ENCODE measurements at places on chromosomes 4 and X. TPM values are rescaled to one million over a fixed set of nuclear protein-coding genes. Genes with fewer than 3 reads are reported as not detected.

DNA sequence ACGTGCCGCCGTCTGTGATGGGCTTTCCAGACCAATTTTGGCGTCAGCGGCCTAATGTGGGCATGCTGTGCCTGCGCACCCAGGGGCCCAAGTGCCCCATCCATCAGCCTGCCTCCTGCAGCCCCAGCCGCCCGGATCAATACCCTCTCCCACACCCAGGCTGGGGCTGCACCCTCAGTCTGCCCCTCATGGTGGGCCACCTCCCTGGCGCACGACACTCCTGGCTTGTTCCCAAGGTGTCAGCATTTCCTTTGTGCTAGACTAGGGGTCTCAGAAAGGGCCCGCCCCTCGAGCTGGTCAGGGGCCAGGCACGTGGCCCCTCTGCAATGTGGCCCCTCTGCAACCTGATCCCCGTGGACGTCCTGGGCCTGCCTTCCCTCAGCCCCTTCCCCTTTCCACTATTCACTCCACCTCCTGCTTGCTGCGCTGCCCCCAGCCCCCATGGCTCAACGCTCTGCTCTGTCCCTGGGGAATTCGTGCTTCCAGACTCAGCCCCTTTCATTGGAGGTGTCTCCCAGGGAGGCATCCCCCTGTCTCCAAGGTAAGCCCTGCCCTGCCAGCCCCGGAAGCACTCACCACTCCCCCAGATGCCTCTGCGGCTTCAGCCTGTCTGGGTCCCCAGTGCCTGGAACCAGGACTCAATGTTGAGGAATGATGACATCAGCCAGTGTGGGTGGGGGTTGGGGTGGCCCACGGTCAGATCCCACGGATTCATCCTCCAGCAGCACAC, 130.8 kb downstream of the HMX1 start:
- no peak overlapping the region for H3K4me3 ChIP-seq
- no peak overlapping the region for H3K27ac ChIP-seq
- peak; percentile 56 for DNase-seq

GYPB gene
- total RNA-seq, result not detected

DNA sequence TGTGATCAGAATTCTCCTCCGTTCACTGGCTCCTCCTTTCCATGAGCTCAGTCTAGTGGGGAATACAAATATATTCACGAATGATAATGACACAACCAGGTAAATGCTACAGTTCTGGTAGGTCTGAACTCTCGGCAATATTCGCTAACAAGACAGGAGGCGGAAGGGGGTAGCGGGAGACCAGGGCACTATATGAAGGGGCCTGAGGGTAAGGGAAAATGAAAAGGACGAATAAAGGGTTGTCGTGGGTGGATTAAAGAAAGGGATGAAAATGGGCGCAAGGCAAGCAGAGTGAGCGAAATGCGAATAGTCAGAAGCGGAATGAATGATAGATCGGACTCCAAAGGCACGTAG, 743 bp downstream of the NKAP start:
- peak overlapping the region; percentile 92 for H3K27ac ChIP-seq
- H3K36me3 ChIP-seq, result no peaks in the 10 kb centered on the region
- DNase-seq, result no peak
- H3K27me3 ChIP-seq, result no peaks in the 10 kb centered on the region
- peak overlapping the region; percentile 72 for H3K4me3 ChIP-seq

- H3K27me3 ChIP-seq, result no peaks in the 10 kb centered on the region
- H3K4me3 ChIP-seq, result no peak overlapping the region
- H3K27ac ChIP-seq, result peak overlapping the region; percentile 2
- no peak for DNase-seq
- H3K4me1 ChIP-seq, result peaks cover 5% of the 10 kb centered on the region
Observed at GRCh38 chr4:5746829-5747737, 36.1 kb downstream of the EVC start.

ADRA2C gene
- total RNA-seq, result 5.2 TPM

DNA sequence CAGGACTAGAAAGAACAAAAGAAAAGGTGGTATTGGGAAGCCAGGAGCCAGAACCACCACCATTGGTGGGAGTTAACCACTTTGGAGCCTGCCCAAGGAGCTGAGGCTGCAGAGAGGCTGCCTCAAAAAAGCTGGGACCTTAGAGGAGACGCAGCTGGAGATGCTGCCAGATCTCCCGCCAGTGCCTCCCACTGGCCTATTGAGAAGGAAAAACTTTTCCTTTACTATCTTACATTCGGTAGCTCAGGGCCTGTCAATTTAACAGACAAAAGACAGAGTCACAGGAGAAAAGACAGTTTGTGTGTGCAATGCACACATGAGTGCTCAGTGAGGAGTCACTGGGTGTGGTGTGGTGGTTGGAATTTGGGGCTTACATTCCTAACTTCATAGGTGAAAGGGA, 52.4 kb upstream of the HPSE start:
- H3K4me1 ChIP-seq, result no peaks in the 10 kb centered on the region
- H3K4me3 ChIP-seq, result no peak overlapping the region
- H3K27ac ChIP-seq, result no peak overlapping the region

All from sigmoid colon (tissue), 7 donors.